ENCODE measurements at places on chromosomes 16 and 17.
A peak's percentile ranks its signal among the peaks of the same experiment; 100 is the strongest.

DNA sequence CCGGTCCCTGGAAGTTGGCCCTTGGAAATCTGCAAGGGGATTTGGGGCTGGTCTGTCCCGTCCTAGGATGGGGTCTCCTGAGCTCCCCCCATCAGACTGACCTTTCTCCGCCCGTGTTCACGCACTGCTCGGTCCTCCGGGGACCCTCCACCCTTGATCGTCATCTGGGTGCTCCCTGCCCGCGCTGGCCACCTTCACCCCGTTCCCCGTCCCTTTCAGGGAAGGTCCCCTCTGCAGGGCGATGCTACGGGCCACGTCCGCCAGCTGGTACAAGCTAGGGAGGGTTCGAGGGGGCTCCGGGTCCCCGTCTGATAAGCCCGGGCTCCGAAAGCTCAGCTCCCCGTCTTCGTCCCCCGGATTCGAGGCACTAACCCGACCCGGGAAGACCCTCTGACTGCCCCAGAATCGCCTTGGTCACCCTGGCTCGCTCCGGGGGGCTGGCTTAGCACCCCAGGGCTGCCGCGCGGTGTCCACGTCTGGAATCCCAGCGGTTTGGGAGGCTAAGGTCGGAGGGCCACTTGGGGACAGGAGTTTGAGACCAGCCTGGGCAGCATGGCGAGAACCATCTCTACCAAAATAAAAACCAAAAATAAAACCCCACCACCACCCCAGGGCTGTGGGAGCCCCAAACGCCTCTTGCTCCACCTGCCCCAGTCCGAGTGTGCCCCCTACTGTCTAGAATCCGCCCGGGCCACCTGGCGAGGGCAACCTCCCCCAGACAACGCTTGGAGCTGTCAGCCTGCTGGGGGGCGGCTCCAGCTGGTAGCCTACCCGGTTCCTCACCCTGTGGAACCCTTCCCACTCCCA, 1.1 kb upstream of the SLC43A2 start:
- DNase-seq = no peak

DNA sequence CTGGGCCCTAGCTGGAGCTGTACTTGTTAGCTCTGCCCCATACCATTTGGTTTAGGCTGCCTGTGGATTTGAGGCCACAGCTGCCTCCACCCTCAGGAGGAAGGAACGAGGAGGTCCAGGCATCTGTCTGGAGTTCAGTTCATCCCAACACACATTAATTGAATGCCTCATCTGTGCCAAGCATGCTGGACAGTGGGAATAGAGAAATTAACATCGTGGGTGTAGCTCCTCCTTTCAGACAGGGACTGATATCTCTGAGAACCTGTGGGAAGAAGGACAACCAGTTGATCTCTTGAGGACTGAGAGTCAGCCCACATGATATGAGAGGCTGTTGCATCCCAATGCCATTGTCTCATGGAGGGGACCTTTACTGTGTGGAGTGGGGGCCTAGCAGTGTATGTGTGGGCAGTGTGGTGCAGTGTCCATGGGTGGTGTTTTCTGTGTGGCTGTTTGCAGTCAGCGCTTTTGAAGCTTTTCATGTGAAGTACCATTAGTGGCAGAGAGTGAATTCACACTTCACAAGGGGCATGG, 29.4 kb upstream of the DDX52 start:
- no peak for DNase-seq

DNA sequence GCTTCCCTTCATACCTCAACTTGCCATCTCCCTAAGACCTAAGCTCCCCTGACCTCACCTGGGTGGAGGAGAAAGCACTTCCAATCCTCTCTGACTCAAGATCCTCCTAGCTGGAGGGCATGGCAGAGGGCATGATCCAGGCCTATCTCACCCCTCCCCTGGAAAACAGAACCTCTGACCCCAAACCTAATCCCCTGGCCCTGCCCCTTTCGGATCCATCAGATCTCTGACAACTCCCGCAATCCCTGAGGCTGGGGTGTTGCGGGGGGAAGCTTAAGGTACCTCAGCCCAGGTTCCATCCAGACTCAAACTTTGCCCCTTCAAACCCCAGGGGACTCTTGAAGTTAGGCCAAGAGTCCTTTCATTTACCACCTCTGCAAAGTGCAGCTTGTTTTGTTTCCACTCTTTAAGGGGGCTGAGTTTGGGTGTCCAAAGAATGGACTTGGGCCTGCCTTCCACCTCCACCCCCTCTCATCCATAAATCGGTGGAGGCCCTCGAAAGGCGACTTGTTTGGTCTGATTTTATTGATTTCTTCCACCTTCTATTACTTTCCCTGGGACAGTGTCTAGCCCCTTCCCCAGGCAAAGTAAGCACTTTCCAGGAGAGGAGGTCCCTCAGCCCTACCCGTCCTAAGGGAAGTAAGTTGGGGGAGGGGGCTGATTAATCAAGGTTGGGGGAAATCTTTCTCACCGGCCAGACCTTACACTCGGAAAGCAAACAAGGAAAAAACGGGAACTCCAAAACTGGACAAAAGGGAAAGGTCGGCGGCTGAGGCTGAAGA, 2.6 kb downstream of the EPOP start:
- DNase-seq = no peak

DNA sequence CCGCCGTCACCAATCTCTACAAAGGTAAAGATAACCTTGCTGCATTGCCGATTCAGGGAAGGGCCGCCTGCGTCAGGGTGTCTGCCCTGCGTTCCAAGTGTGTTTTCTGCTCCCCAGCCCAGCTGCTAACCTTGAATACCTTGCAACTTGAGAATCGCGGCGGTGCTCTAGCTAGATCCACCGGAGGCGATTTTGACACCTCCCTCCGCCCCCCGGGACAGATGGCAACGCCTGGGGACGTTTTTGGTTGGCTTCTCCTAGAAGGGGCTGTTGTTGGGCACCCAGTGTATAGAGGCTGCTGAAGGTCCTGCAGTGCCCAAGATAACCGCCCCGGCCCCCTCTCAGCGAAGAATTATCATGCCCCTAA, 1.5 kb downstream of the HAPSTR1 start:
- DNase-seq = no peak

- DNase-seq = no peak
Measured at GRCh38 chr16:49623501-49624266, 232.2 kb downstream of the ZNF423 start.

GRCh38 chr17:40348136-40348504, 16.4 kb downstream of the GJD3 start:
- DNase-seq = no peak

DNA sequence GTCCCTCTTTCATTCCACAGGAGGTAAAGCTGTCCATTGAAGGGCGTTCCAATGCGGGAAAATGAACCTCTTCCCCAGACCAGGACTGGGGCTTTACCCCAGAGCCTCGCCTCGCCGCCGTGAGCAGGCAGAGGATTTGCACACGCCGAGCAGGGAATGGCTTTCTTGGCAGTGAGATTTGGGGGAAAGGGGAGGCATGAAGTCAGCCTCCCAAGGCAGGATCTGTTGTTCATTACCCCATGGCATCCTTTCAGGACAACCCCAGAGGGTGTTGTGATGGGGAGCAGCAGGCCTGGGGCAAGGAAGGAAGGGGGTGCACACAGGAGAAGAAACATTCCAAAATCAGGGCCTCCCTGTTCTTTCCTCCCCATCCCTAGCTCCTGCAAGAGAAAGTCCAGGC, 6.0 kb downstream of the ATXN1L start:
- no peak for DNase-seq

DNA sequence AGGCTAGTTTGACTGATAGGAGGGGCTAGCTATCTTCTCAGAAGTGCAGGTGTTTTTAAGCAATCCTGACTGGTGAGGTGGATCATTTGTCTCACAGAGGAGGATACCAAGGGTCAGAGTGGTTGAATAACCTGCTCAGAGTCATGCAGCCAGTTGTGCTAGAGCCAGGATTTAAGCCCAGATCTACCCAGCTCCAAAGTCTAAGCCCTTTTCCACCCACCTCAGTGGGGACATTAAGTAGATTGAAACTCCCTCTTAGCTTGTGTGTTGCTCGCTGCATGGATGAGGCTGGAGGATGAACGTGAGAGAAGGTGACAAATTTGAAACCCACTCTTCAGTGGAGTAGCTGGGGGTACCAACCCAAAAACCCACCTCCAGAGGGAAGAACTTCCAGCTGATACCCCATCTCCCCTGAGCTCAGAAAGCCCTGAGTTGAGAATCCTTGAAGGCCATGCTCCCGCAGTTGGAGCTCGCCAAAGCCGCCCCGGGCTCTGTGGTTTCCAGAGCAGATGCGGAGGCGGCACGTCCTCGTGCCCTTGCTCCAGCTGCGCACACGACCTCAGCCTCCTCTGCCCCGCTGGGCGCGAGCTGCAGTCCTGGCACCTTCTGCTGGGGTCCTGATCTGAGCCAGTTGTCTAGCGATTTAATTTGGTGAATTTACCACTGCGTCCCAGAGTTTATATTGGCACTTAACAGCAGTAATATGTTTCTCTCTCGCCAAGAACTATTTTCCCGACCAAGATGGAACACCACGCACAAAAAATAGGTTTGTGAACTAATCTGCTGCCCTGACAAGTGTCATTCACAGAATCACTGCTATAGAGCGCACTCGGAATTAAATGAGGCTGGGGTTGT, 159.5 kb downstream of the CCDC182 start:
- no peak for DNase-seq

GRCh38 chr16:31467151-31467773, 4.7 kb upstream of the TGFB1I1 start:
- DNase-seq = no peak

GRCh38 chr16:47037396-47037745, 63.9 kb upstream of the DNAJA2 start:
- DNase-seq = no peak

- no peak for DNase-seq
Measured at GRCh38 chr16:50093607-50094539, 28.1 kb downstream of the HEATR3 start.

DNA sequence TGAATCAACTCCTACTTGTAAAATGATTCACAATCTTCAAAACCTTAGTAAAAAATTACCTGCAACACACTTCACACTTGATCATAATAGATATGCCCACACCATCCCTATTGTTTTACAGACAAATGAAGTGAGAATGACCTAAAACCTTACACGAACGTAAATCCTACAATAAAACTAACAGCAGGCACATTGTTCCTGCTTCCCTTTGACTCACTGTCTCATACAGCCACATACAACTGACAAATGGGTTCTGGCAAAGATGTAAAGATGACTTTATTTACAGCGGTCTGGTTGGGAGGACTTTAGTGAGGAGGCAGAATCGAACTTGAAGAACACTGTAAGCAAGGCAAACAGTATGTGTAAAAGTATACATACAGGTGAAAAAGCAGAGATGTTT, 188.7 kb downstream of the MYO1D start:
- no peak for DNase-seq

GRCh38 chr16:27483624-27484023, 66.1 kb downstream of the GTF3C1 start:
- no peak for DNase-seq

- DNase-seq = peak; percentile 59
Measured at GRCh38 chr16:87765776-87766484, at the start of gene KLHDC4. Gene KLHDC4 (minus strand): TSS chr16:87765986. CDS start chr16:87765890, 96 bp downstream.

DNA sequence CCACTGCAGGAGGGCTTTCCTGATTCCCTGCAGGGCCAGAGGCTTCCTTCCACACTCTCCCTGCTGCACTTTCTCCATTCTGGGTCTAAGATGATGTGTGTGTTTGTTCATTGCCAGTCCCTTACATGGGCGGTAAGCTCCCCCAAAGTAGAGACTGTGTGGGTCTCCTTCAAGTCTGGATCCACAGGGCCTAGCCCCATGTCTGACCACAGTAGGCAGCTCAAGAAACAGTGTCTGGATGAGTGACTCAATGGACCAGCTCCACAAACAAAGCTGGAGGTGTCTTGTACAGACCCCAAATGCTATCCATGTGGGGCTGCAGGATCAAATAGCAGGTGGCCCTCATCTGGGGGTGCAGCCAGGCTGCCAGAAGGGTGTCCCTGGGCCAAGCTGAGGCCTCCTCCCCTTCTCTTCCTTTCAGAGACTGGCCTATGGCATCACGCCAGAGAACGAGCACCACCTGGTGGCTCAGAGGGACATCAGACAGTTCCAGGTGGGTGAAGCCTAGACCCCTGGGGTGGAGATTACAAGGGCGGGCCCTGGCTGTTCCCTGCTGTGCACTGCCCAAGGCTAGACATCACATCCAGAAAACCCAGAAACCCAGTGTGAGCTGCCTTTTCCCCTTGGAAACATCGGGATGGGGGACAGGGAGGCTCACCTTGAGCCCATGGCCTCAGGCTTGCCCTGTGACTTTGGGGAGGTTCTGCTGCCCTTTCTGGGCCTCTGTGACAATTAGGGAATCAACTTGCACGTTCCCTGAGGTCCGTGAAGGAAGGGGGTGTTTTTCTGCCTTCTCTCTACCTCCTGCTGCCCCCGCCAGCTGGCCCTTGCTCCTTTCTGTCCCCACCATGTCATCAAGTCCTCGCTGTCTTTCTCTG, 45.9 kb downstream of the SLC6A2 start:
- DNase-seq = peak; percentile 7

GRCh38 chr17:74152591-74153455, 50.7 kb upstream of the RPL38 start:
- no peak for DNase-seq

DNA sequence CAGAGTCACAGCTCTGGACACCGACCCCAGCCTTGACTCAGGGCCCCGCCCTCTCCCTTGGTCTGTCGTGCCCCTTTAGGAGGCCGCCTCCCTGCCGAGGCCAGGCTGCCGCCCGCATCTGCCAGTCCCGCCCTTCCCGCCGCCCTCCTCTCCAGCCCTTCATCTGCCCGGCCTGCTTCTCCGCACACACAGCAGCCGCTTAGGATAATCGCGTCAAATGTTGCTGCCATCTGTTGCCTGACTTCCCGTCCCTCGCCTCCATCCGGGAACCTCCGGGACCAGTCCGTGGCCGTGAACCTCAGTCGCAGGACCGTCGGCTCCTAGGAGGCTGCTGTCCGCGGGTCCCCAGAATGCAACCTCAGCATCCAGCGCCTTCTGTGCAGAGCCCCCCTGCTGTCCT, 11.9 kb downstream of the GSE1 start:
- no peak for DNase-seq
